ENCODE measurements at places on chromosomes 11 and 22.
A peak's percentile ranks its signal among the peaks of the same experiment; 100 is the strongest.

DNA sequence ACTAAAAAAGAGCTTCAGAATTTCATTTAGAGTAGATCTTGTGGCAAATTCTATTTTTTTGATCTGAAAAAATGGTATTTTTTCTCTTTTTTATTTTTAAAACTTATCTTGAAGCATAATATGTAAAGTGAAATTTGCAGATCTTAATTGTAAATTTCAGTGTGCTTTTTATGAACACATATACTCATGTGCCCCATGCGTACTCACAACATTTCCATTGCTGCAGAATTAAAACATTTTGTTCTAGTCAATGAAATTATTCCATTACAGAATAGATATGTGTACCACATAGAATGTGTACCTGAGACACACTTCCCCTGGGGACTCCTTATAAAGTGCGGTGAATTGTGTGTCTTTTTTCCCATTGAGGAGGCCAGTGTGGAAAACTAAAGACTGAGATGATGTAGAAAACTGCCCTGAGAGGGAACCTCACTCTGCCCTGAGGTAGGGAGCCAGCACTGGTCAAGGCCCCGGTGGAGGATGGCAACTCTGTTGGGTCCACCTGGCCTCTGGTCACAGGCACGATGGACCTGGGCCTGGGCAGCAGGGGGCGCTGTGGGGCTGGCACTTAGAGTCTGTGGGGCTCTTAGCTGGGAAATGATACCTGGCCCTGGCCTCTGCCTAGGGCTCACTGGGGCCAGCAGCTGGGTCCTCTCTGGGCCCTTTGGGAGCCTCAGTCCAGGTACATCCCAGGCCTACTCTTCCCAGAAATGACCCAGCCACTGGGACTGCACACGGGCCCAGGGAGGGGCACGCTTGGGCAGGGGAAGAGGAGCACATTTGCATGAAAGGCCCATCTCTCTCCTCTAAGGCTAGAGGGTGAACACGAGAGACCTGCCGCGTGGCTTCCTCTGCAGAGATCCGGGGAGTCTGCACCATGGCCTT lies 77.9 kb upstream of the TOP3B start:
- DNase-seq, result peak; percentile 32

DNA sequence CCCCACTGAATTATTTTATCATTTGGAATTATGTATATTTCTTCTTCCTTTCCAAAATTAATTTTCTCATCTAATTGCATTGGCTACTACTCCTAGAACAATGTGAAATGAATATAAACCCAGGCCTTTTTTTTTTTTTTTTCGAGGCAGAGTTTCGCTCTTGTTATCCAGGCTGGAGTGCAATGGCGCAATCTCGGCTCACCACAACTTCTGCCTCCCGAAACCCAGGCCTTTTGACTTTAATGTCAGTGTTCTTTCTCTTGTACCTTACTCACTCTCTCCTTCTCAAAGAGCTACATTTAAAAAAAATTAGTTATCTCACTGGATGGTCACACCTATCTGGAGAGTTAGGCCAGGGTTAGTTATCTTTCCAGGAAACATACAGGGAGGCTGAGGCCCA lies 35.3 kb upstream of the LRRC32 start:
- DNase-seq, result no peak

GRCh38 chr22:24355574-24355973 lies 71.8 kb upstream of the ADORA2A start:
- DNase-seq, result no peak

DNA sequence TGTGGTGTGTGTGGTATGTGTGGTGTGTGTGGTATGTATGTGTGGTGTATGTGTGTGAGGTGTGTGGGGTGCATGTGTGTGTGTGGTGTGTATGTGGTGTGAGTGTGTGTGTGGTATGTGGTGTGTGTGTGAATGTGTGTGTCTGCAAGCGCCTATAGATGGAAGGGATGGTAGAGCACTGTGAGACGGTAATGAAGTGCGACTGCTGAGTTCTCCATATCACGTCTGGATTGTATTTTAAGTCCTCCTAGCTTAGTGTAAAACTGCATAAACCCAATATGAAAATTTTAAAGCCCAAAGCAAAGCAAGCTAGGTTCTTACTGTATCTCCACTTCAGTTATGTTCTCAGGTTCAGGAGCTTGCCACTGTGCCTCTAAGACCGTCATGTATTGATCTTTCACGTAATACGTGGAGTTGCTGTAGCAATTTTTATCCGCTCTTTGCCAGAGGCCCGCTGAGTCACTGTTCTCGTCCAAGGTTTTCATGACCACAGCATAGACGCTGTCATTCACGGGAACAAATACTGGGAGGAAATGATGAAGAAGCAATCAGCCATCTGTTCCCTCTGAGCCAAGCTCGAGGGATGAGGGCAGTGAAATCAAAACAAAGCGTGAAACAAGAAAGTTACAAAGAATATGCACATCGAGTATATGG lies 5.5 kb downstream of the PLET1 start:
- DNase-seq, result no peak

GRCh38 chr22:43543522-43544288 lies 131.9 kb downstream of the MPPED1 start:
- no peak for DNase-seq

- DNase-seq, result no peak
These were observed 134.3 kb downstream of the NECTIN1 start for GRCh38 chr11:119594639-119595249.

DNA sequence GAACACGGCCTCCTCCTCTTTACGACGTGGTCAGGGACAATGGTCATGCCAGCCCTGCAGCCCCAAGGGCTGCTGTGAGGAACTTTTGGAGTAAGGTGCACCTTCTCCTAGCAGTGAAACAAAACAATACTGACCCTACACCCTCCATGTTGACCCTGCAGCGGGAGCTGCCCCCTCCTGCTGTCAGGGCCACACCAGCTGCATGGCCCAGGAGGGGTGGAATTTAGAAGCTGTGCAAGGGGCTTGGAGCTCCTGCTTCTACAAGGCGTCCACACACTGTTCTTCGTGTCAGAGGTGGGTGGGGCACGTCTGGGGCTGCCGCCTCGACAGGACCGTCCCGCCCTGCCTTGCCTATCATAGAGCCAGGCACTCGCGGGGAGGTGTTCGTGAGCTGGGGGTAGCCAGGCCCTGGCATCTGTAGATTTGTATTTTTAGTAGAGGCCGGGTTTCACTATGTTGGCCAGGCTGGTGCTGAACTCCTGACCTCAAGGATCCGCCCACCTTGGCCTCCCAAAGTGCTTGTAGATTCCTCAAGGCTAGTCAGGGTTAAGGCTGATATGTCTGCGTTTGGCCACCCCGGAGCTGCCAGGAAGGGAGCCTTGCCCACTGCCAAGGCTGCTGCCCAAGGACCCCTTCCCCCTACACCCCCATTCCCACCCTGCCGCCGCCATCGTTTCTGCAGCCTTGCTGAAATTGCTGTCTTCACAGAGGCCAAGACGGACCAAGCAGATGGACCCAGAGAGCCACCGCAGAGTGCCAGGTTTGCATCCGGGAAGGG lies 15.9 kb downstream of the INCENP start:
- no peak for DNase-seq

- DNase-seq, result no peak
These were observed 6.7 kb upstream of the ARL14EP start for GRCh38 chr11:30316237-30316636.

DNA sequence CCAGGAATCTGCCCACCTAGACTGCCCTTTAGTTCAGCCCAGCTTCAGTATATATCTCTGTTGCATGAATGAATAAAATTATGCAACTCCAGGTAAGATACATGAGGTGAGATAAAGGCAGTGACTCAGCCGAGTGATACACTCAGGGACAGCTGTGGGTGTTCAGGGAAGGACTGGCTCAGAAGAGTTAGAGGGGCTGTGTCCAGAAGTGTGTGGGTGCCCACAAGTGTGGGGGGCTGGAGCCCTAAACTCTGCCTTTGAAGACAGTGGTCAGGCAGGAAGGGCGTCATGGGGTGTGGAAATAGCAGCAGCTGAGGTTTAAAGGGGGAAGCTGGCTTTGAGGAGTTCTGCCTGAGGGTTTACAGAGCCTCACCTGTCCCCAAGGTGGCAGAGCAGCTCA lies 8.3 kb downstream of the FTH1 start:
- DNase-seq, result no peak

- no peak for DNase-seq
These were observed 135.7 kb downstream of the TMEM135 start for GRCh38 chr11:87173185-87174039.

- no peak for DNase-seq
These were observed 35.4 kb upstream of the SERPIND1 start for GRCh38 chr22:20738394-20739089.

- no peak for DNase-seq
These were observed 16.8 kb downstream of the CUL5 start for GRCh38 chr11:108025387-108026080.

DNA sequence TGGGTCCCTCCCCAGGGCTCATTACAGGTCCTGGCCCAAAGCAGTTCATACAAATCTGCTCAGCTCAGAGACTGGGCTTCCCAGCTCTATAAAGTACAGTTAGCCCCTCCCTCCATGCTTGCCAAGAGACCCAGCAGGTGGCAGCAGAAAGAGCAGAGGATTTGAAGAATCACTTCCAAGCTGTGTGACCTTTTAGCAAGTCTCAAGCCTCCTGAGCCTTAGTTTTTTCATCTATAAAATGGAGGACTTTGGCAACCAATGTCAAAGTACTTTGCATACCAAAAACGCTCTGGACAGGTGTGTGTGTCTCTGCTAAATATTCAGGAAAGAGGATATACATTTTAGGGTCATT lies 26.6 kb downstream of the RELT start:
- no peak for DNase-seq

DNA sequence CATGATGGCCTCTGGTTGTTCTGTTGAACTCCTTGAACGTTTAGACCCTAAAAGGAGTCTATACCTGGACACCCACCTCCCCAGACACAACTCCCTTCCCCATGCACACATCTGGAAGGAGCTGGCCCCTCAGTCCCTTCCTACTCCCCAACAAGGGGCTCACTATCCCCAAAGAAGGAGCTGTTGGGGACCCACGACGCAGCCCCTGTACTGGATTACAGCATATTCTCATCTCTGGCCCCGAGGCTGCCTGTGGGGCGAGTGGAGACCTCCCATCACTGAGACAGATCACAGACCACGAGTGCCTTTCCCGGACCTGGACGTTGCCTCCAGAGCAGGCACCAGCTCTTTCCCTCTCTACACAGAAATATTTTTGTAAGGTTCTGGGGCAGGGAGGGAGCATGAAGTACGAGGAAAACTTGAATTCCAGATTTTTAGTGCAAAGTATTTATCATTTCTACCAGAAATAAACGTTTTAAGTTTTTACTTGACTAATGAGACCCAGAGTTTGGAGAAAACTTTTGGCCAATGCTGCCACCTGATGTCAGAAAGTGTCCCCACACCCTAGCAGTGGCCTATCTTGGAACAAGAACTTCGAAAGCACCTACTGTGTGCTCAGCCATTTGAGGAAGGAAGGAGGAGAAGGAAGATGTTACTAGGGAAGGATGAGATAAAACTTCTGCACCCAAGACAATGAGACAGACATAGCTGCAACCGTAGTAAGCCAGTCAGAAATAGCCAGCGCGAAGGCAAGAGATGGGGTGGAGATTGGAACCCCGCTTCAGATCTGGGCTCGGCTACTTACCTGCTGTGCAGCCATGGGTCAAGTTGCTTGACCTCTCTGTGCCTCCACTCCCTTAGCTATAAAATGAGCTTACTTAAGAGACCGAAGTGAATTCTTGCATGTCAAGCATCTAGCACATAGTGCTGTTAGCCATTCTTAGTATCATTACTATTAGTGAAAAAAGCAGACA lies 10.2 kb upstream of the POU2F3 start:
- no peak for DNase-seq

DNA sequence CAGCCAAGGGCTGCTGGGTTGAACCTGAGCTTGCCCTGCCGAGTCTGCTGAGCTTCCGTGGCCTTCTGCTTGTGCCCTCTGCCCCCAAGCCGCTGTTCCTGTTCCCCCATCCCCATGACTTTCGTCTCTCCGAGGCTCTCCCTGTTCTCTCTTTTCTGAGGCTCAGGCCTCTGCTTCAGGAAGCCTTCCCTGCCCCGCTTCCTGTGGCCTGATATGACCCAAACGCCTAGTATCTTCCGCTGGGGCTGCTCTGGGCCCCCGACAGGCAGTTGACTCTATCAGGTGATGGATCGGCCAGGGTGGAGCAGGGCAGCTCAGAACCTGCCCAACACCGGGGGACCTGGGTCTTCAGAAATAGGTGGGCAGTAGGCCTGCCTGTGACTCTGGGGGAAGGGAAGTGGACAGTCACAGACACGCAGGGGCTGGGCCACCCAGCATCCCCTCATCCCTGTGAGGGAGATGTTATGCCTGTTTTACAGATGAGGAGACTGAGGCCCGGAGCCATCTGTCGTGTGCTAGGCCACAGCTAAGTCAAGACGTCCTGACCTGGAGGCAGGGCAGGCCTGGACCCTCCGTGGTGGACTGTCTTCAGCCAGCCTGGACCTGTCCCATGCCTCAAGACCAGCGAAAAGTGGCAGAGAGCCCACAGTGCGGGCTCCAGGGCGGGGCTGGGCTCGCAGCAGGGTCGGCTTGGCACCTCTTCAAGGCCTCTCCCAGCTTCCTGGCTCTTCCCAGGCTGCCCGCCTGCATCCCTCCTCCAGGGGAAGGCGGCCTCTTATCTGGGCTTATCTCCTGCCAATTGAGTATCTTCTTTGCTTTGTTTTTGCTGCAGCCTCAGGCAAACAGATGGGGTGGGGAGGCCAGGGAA lies 16.2 kb downstream of the BAD start:
- no peak for DNase-seq

- DNase-seq, result no peak
These were observed 846 bp upstream of the NRGN start for GRCh38 chr11:124738713-124739478.

GRCh38 chr11:75170516-75171201 lies 19.8 kb downstream of the SLCO2B1 start:
- no peak for DNase-seq

- no peak for DNase-seq
These were observed 106.8 kb downstream of the GRAMD1B start for GRCh38 chr11:123536690-123537437.

DNA sequence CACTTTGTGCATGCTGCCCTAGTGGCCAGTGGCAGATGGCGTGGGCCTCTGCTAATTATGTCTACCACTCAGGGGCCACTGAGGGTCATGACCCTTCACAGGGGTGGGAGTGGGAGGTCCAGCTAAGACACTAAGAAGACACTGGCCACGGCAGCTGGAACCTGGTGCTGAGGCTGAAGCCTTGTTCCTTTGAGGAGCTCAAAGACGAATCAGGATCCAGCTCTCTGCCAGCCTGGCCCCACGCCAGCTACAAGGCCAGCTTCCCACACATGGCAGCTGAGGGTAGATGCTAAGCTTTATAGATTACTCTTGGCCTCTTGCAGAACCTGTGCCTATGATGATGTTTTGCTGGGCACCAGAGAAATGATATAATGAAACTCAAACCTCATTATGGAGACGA lies 226.3 kb downstream of the DSCAML1 start:
- no peak for DNase-seq

DNA sequence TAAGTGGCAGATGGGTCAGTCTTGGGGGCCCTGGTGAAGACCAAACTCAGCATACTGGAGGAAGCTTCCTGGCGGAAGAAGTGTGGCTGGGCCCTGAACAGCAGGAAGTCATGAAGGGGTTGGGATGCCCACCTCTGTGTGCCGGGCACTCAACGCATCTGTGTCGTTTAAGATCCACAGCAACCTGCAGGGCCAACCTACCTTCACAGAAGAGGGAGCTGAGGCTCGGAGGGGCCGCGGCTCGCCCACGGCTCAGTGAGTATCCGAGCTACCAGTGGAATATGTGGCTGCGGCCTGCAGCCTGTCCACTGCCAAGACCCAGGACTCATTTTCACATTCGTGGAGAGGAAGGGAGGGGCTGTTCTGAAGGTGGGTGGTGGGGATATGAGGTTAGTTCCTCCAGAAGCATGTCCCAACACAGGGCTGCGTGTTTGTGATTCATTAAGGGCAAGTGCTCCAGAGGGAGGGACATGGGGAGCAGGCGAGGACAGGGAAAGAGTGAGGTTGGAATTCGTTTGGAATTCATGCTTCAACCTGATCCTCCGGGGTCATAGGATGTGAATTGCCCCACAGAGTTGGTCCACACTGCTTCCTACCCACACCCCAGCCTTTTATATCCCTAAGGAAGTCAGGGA lies 99.6 kb downstream of the MPPED1 start:
- DNase-seq, result no peak
